ENCODE measurements at places on chromosomes 12 and 14.

DNA sequence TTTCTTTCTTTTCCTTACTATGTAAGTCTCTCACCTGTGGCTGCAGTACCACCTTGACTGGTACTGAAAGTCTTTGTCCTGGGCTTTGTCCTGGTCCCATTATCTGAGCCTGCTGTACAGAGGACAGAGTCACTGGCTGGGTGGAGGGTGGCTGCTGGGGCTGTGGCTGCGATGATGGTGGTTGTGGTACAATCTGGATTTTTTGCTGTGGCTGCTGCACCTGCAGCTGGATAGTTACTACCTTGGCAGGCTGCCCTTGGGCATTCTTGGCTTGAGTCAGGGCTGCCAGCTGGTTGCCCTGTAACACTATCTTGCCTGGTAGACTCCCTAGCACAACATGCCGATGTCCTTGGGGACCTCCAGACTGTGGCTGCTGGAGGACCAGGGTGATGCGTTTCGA is 27.0 kb downstream of the CHD8 start:
- no peak for DNase-seq

- DNase-seq = no peak
Observed at GRCh38 chr14:99395909-99396530, 84.6 kb downstream of the SETD3 start.

GRCh38 chr12:24226745-24227350 is 277.4 kb upstream of the SOX5 start:
- DNase-seq = no peak

- DNase-seq = no peak
Observed at GRCh38 chr12:118374909-118375308, 1.4 kb upstream of the SUDS3 start.

- DNase-seq = no peak
Observed at GRCh38 chr14:63633801-63634200, 7.9 kb downstream of the WDR89 start.

- DNase-seq = no peak
Observed at GRCh38 chr12:115672086-115672485, 605.4 kb downstream of the MED13L start.
